Right cardiac atrium (tissue), 5 donors: ENCODE measurements at places on chromosomes 5 and 9. TPM values are rescaled to one million over a fixed set of nuclear protein-coding genes. Genes with fewer than 3 reads are reported as not detected.

The TRAF1 gene
- polyA plus RNA-seq: 3.9 TPM

The ALDH1A1 gene
- 56.7 TPM for polyA plus RNA-seq

The ACTL7B gene
- polyA plus RNA-seq: not detected

DNA sequence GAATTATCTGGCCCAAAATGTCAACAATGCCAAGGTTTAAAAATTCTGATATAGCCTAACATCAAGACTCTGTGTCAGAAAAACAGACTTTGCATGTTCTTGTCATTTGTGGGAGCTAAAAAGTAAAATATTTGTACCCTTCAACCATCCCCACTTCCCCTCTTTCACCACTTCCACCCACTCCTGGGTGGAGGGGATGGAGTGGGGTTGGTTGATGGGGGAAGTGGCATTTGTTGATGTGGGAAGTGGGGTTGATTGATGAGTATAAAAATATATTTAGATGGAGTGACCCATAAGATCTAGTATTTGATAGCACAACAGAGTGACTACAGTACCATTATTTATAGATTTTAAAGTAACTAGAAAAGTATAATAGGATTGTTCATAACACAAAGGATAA, 55.0 kb upstream of the C9orf72 start:
- DNase-seq: no peak

DNA sequence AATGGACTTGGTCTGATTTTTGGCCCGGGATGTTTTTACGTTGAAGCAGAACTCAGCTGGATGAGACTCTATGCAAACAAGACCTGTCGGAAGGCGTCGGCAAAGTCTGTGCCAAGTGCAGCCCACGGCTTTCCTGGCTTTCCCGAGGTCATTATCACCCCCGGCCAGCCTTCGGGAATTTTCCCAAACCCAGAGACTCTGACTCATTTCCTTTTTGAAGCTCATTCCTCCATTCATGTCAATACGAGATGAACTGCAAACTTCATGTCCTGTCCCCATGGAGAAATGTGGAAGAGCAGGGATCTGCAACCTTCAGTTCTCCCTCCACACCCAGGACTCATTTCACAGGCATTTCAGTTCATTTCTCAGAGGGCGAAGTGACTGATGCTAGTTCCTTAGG, 95.3 kb downstream of the IRX2 start:
- no peak for DNase-seq

DNA sequence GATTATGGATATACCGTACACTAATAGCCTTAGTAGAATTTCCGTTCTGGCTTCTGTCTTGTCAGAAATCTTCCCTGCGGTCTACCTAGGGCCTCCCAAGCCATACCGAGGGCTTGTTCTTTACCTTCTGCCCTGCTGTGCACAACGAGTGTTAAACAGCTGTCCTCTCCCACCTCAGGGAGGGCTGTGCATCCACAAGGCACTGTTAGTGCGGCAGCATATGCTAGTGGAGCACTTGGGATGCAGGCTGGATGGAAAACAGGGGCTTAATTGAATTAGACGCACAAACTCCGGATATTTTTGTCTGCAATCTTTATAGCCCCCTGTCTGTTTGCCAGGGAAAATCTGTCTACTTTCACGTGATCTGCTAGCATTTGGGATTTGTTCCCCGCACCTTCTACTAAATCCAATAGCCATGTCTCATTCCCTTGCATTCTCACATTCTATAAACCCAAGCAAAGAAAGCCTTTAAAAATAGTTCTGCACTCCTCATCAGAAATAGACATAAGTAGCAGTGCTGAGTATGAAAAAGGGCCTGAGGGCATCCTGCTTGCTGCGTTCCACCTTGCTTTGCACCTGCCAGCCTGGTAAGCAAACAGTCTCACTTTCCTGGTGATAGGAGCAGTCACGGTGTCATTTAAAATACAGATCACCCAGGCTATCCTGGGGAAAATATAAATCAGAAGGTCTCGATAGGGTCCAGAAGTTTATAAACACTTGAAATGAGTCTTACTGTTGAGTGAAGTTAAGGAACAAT, 382.6 kb downstream of the RASEF start:
- DNase-seq: no peak

DNA sequence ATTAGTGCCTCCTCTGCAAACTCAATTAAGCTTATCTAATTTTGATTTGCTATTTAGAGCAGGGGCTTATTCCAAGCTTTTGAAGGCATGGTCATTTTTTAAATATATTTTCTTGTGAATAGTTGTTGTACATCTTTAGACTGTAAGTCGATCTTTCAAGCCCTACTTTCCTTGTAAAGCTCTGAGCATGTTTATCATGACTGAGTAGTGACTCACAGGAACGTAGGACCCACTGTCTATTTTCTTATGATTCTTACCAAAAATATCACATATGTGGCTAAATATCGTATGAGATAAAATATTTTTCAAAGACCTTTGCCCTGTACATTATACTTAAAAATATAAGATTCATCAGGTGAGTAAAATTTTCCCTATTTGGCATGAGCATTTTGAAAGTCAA, 440.4 kb upstream of the GRIN3A start:
- no peak for DNase-seq

DNA sequence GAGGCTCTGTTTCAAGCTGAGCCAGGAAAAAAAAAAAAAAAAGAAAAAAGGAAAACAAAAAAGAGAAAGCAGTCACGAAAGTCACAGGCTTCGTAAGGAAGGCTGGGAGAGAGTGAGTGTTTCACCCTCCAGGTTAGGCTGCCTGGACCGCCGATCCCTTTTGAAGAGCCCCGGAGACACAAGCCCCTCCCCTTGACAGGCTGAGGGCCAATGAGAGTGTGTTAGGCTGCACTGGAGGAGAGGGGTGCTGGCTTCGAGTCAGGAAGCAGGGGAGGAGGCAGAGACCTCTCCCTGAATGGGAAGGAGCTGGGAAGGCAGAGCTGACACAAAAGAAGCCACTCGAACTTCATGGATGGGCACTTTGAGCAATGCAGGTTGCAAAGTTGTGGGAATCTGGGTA, at the start of gene NMUR2:
Gene NMUR2 (minus strand): TSS at position 135 of the 400 bp plus-strand sequence. CDS start 166 bp downstream, outside the sequence.
- no peak for DNase-seq
